ENCODE measurements at places on chromosomes 7 and 10.

- no peak for DNase-seq
These were observed 92.2 kb downstream of the PRKCQ start for GRCh38 chr10:6487920-6488319.

GRCh38 chr10:3857318-3857717 is 72.3 kb upstream of the KLF6 start:
- no peak for DNase-seq

DNA sequence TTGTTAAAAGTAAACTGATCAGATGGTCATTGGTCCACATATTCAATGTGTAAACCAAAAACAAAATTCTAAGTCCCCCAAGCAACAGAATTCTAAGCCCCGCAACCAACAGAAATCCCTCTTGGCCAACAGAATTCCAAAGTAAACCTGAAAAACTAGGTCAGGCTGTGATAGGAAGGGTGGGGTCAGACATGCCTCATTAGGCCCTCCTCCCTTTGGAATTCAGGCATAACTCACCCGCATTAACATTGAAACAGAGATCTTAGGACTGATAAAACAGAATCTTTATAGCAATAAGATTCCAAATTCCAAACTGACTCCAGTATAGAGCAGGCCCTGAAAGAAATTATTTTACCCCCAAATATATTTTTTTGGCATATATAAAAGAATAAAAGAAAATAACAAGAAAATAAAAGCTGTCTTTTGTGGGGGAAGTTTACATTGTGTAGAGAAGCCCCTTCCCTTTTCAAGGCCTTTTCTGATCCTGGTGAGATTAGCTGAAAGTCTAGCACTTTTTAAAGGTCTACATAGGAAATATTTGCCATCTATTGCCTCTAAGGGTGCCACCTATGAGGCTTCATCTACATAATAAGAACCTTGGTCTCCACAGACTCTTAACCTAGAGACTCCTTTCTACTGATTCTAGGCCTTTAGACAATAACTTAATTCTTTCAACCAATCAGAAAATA is 30.5 kb downstream of the GNAT3 start:
- no peak for DNase-seq

DNA sequence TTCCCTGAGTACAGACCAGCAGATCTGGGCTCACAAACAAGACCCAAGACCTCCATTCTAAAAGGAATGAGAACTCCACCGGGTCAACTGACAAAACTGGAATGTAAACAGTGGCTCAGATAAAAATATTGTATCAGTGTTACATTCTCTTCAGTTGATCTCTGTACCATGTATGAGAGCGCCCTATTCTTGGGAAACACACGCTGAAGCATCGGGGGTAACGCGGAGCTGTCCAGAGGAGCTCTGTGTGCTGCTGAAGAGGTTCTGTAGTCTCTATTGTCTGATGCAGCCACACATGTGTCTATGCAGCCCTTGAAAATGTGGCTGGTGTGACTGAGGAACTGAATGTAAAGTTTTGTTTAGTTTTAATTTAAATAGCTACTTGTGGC is 39.7 kb downstream of the HIPK2 start:
- no peak for DNase-seq
